ENCODE measurements at places on chromosomes 2 and 18.
A peak's percentile ranks its signal among the peaks of the same experiment; 100 is the strongest.

GRCh38 chr18:11689669-11690565 is 853 bp downstream of the GNAL start:
- no peak for DNase-seq

GRCh38 chr18:8959551-8960135 is 142.9 kb upstream of the NDUFV2 start:
- no peak for DNase-seq

DNA sequence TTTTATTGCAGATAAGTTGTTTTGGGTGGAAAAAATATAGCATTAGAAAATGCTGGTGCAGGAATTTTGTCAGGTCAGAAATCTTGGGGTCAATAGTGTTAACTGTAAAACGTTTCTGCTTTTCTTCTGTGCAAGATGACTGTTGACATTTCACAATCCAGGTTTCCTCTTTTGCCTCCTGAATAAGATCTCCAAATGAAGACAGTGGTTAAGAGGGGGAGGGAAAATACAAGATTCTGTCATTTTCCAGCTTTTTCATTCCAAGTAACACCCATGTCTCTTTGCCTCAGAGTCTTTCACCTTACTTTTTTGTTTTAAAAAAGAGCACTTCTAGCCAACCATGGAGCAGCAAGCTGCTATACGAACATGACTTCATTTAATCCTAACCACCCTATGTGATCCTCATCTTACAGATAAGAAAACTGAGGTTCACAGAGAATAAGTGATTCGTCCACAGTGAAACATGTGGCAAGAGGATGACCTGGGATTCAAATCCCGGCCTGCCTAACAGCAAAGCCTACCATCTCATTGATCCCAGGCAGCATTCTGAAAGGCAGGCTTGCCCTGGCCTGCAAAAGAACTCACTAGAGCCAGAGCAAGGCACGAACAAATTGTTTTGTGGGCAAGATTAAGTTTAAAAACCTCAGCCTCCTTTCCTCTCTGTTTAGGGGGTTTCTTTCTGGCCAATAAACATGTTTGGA is 3.0 kb downstream of the PLEK start:
- DNase-seq, result no peak

DNA sequence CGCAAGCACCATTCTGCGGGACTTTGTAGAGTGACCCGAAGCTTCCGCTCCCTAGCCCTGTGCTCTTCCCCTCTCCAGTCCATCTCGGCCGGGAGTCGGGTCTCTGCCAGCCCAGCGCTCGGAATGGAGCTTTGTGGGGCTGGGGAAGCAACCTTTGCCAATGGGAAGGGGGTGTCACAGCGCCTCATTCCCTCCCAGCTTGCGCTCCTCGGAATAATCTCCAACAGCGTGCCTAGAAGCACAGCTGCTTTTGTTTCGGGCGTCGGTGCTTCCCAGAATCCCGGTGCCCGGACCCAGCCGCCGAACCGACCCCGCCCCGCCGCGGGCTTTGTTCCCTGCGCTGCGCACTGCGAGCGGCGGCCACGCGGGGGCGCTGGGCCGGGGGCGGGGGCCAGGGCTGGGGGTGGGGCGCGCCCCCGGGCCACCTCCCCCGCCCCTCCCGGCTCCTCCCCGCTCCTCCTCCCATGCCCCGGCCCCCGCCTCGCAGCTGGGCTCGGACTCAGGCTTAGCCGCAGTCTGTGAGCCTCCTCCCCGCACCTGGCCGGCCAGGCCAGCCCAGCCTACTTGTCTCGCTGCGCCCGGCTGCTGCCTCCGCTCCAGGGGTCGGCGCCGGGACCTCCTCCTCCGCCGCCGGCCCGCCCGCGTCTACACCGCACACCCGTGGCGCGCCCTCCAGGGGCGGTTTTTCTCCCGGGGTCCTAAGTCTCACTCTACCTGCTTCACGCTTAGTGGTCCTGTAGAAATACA is 77.7 kb upstream of the SMAD2 start:
- peak; percentile 26 for DNase-seq

DNA sequence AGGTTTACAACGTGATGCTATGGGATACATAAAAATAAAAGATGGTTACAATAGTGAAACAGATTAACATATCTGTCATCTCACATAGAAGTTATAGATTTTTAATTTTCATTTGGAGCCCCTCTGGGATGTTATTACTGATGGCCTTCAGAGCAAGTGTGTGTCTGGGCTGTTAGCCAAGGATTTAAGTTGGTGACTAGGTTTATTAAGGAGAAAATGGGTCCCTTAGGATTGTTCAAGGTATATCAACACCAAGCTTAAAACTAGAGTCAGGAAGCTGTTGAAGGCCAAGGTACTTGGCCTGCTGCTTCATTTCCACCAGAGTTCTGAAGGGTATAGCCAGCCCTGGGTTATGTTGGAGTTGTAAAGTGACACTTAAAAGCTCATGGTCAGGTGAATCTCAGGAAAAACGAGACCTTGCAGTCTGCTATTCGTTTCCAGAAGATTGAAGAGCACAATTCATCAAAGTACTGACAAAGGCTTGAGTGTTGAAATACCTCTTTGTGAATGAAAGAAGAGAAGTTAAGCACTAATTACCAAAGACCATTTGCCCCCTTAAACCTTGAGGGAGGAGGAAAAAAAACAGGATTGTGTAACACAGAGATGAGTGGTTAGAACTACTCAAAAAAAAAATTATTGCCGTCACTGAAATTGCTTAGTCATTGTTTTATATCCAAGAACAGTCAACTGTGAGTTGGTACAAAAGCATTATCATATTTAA is 48.4 kb downstream of the MAP2 start:
- DNase-seq, result no peak

DNA sequence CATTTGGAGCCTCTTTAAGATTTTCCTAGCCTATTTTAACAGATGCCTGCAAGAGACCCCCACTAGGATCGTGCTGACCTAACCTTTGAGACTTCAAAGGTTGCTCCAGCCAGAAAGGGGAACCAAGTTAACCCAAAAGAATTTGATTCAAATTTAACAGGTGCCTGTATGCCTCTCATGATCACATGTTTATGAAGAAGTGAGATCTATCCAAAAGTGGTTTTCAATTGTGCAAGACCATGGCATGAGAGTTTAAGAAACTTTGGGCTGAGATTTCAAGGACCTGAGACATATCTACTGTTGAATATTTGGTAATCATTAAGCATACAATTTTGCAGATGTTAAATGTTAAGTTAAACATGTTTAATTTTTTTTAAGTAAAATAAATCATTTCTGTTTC is 1.3 kb upstream of the RSAD2 start:
- DNase-seq, result no peak

DNA sequence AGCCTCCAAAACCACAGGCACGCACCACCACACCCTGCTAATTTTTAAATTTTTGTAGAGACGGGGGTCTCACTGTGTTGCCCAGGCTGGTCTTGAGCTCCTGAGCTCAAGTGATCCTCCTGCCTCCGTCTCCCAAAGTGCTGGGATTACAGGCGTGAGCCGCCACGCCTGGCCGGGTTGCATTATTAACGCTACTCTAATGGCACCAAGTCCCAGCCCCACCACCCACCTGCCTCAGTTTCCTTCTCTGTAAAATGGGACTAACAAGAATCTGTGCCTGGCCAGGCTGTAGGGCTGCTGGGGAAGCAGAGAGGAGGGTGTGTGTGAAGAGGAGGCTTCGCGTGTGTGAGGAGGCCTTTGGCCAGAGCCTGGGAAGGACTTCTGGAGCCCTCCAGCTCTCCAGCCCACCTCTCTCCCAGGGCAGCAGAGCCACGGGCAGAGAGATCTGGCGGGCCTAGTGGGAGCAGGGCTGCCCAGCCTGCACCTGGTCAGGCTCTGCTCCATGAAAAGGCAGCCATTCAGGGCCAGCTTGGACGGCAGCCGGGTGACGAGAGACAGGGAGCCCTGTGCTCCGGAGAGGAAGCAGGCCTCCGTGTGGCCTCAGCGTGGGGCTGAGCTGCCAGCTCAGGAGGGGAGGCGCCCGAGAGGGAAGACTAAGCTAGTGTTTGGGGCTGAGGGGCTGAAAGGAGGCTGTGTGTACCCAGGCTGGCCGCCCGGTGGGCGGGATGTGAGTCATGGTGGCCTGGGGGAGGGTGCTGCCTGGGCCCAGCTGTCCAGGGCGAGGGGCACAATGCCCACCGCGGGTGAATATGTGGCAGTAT is 7.4 kb upstream of the B3GNT7 start:
- DNase-seq, result no peak

- DNase-seq, result no peak
Observed at GRCh38 chr2:172096626-172097547, 5.8 kb downstream of the DLX2 start.

DNA sequence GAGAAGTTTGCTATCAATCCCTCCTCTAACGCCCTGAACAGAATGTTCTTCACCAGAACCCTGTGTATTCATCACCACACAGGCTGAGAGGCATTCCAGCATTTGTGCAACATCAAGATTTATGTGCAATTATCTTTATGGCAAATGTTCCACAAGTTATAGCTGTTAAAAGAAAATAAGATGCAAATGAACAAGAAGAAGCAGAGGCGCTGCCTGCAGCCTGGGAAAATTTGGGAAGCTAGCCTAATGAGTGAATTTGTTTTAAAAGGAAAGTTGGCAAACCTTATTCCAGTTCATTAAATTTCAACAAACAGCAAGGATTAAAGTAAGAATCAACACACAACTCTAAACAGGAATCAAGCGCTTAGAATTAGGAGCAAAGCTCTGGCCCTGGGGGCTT is 5.3 kb downstream of the TPO start:
- DNase-seq, result no peak

- DNase-seq, result no peak
Observed at GRCh38 chr2:106982350-106982749, 96.4 kb upstream of the ST6GAL2 start.

GRCh38 chr2:44212302-44212701 is 43.6 kb downstream of the PPM1B start:
- no peak for DNase-seq

DNA sequence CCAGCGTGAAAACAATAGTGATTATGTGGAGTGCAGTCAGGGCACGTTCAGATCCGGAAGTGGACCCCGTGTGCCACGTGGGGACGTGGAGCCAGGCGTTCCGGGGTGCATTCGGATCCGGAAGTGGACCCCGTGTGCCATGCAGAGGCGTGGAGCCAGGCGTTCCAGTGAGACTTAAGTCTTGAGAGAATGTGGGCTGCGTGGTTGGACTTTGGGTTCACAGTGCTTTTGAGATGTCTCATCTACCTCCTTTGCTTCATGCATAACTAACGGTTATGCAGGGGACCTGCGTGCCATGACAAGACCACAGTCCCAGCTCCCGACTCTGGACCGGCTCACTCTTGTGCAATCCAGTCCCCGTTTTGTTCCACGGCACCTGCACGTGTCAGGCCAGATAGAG is 28.8 kb downstream of the CTDP1 start:
- DNase-seq, result no peak

- DNase-seq, result no peak
Observed at GRCh38 chr2:7609974-7610373, 692.8 kb downstream of the RNF144A start.

- DNase-seq, result no peak
Observed at GRCh38 chr2:2839782-2840531, 508.9 kb upstream of the MYT1L start.

DNA sequence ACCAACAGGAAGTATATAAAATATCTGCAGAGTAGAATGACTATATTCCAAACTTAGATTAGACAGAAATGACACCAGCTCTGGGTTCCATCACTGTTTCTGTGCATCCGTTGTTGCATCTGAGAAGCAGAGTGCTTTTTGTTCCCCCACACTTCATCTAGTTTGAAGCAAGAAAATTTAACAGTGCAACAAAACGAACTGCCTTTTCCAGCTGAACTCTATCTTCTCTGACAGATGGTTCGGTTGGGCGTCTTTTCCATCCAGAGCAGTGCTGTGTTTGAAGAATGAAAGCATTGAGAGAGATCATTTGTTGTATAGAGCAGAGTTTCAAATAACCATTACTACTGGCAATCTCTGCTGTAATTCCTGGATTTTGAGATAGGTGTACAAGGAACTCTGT is 757.5 kb downstream of the DPP10 start:
- no peak for DNase-seq

- DNase-seq, result no peak
Observed at GRCh38 chr18:68394705-68395104, 320.2 kb downstream of the TMX3 start.

DNA sequence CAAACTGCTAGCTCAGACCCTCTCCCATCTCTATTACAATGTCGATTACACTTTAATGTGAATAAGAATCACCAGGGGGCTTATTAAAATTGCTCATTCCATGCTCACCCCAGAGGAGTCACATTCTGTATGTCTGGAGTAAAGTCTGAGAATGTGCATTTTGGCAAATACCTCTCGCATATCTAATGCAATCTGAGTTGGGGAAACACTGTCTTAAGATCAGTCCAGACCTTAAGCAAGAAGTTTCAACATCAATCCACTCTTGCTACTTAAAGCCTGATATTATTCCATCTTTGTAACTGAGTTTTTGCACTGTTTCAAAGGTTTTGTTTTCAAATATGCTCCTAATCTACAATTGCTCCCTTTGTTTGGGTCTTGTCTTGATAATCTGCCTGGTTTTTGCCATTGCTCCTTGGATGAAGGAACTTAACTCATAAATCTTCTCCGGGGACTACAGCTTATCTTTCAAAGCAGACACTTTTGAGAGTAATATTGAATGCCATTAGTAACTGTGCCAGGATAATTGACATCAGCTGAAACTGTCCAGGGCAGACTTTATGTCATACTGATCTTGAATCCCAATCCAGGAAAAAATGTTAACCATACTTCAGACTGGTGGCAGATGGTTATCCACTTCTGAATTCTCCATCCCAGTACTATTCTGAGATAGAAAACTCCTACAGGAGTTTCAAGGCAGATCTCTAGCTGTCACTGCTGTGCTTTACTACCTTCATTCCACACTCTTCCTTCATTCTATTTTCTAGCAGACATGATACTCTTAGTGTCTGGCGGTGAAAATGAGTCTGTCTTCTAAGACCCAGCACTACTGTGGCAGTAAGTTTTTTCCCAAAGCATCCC is 200.9 kb downstream of the ERBB4 start:
- DNase-seq, result no peak

DNA sequence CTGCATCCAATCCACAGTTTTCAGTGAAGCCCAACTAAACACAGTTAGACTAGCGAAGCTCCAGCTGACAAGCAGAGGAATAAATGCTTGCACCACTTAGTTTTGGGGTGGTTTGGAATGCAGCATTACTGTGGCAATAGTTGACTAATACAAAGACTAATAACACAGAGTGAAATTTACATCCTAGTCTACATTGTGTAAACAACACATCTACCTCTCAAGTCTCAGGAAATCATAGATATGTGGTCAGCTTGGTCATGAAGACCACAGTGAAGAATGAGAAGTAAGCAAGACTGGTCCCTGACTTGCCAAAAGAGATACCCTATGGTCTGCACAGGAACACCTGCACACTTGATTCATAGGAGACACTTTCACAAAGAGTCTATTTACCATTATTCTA is 155.1 kb upstream of the TANK start:
- DNase-seq, result no peak
